ENCODE measurements at places on chromosomes 2 and 18. TPM values are rescaled to one million over a fixed set of nuclear protein-coding genes. Genes with fewer than 3 reads are reported as not detected.

MSTN gene
- total RNA-seq = 0.12 TPM

CD8A gene
- total RNA-seq = not detected

SKOR2 gene
- total RNA-seq = not detected

TXNL4A gene
- 65.9 TPM for total RNA-seq

MALT1 gene
- 27.7 TPM for total RNA-seq

KLF11 gene
- total RNA-seq = 4.1 TPM

SYT4 gene
- not detected for total RNA-seq

B3GNT7 gene
- total RNA-seq = 0.11 TPM

VRK2 gene
- 31.4 TPM for total RNA-seq

C2orf72 gene
- 0.22 TPM for total RNA-seq

DYTN gene
- not detected for total RNA-seq

APLF gene
- 4.2 TPM for total RNA-seq

NRP2 gene
- total RNA-seq = 159 TPM

TCF7L1 gene
- 2.3 TPM for total RNA-seq

ANKRD23 gene
- total RNA-seq = 2.0 TPM

FBXO15 gene
- total RNA-seq = 1.1 TPM

ACTG2 gene
- 2.9 TPM for total RNA-seq

SKA1 gene
- 9.9 TPM for total RNA-seq

POLR1A gene
- total RNA-seq = 17.2 TPM

ZAP70 gene
- 0.12 TPM for total RNA-seq

NCKAP5 gene
- total RNA-seq = 1.6 TPM

TRIM54 gene
- total RNA-seq = 0.33 TPM

KCNIP3 gene
- total RNA-seq = 4.9 TPM

KRTCAP3 gene
- not detected for total RNA-seq

SLC30A3 gene
- total RNA-seq = 0.87 TPM

SLC11A1 gene
- total RNA-seq = 0.25 TPM

CD28 gene
- total RNA-seq = not detected

IL36B gene
- total RNA-seq = not detected

LHCGR gene
- total RNA-seq = not detected

SERTAD2 gene
- 10.0 TPM for total RNA-seq

KCNF1 gene
- not detected for total RNA-seq

REG3A gene
- total RNA-seq = not detected

TBR1 gene
- total RNA-seq = not detected

UNC50 gene
- 64.5 TPM for total RNA-seq

AGPS gene
- 32.3 TPM for total RNA-seq

CLK1 gene
- total RNA-seq = 58.1 TPM

STPG4 gene
- total RNA-seq = 0.12 TPM

TYMS gene
- 49.2 TPM for total RNA-seq

ILKAP gene
- total RNA-seq = 22.8 TPM

CLASP1 gene
- 36.2 TPM for total RNA-seq

VWA3B gene
- total RNA-seq = not detected

CD8B2 gene
- not detected for total RNA-seq

MRPL33 gene
- 63.1 TPM for total RNA-seq

MROH2A gene
- total RNA-seq = not detected

RAB6C gene
- total RNA-seq = under 0.01 TPM
